ENCODE measurements at places on chromosomes 1 and 21.

DNA sequence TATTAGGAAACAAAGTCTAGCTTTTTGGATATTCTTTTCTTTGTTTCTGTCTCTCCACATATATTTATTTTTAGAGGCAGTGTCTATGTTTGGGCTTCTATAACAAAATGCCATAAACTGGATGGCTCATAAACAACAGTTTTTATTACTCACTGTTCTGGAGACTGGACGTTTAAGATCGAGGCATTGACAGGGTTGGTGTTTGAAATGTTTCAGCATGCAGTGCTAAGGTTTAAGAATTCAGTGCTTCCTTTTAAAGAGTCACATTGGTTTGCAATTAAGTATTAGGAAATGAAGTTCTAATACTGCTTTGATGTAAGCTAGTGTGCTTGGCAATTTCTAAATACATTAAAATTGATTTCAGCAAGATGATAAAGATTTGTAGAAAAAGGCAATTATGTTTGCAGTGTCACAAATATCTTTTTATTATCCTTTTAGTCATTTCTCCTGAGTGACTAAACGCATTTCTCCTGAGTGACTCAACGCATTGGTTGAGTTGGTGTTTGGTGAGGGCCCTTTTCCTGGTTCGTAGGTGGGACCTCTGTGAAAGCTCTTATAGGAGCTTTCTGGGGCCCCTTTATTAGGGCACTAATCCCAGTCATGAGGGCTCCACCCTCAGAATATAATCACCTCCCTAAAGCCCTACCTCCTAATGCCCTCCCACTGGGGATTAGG lies 317.0 kb downstream of the USP25 start:
- no peak for DNase-seq

GRCh38 chr1:158600735-158601134 lies 4.3 kb upstream of the OR10Z1 start:
- DNase-seq, result no peak

DNA sequence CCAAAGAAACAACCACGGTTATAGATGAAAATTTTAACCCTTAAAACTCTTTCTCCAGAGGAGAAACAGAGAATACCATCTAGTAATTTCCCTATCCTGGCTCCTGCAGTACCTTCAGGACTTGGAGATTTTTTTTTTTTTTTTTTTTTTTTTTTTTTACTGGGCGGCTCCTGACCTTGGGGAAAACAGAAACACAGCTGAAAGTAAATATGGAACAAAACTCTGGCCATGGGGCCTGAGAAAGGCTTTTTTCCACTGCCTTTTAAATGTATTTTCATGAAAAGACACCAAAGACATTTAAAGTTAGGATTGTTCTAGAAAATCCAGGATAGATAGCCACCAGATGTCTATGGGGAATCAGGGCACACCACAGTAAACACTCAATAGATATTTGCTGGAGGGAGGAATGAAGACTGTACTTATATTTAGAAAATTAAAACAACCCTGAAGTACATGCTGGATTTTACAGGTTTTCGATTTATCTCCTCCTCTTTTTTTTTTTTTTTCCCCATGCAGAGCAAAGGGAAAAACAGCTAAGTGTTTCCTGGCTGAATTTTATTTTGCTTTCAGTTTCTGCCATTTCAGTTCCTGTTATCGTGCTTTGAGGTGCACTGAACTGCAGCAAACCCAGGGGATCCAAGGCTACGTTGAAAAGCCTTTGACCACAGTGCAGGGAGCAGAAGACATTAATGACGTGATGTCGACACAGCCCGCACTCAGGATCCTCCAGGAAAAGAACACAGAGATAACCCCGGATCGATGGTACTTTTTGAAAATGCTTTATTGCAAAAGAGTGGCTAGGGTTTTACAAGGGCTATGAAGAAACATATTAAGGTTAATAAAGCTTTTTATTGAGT lies 35.7 kb upstream of the CNN3 start:
- no peak for DNase-seq

DNA sequence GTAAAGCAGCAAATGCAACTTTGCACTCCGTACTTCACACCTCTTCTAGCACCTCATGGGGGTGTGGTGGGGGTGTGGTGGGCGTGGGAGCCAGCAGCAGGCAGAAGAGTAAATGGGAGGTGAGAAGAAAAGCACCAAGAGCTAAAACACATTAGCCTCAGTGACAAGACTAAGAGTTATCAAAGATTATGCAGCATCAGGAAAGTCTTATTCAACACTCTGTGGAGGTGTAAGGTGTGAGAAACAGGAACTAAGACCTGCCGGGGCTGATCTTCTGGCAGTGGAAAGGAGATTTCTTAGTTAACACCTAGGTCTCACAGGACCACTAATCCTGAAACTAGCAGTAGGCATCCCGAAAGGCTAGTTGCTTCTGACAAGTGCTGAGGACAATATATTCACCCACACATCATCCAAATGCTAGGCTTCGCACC lies 9.9 kb downstream of the TGFBR3 start:
- DNase-seq, result no peak

DNA sequence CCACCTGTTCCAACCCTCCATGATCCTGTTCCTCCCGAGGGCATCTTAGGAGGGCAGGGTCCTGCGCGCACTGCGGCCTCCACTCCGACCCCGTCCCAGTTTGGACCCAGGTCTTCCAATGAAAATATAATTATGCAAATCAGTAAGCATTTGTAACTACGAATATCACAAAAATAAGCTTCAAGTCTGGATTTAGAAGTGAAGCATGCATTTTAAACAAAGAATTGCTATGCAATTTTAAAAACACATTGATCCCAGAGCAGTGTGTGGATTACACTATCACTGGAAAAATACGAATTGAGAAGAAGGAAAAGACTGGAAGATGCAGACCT lies 673 bp downstream of the PRMT2 start:
- DNase-seq, result no peak

All from SK-MEL-5 (cell line).